ENCODE measurements at places on chromosomes 2 and 18.

DNA sequence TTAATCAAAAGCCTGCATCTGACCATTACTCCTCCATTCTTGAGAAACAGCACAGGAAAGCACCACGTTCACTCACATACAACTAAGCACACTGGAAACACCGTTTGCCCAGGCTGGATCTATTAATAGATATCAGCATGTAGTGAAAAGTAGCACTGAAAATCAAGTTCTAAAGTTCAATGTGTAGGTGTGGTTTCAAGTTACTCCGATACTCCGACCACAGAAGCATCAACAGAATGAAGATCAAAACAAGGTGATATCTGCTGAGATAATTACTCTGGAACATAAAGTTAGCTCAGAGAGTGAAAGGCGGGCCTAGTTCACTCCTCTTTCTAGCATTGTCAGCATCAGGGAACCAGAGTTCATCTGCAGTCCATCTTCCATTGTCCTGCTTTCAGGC is 1367.4 kb upstream of the ACVR2A start:
- DNase-seq, result no peak

DNA sequence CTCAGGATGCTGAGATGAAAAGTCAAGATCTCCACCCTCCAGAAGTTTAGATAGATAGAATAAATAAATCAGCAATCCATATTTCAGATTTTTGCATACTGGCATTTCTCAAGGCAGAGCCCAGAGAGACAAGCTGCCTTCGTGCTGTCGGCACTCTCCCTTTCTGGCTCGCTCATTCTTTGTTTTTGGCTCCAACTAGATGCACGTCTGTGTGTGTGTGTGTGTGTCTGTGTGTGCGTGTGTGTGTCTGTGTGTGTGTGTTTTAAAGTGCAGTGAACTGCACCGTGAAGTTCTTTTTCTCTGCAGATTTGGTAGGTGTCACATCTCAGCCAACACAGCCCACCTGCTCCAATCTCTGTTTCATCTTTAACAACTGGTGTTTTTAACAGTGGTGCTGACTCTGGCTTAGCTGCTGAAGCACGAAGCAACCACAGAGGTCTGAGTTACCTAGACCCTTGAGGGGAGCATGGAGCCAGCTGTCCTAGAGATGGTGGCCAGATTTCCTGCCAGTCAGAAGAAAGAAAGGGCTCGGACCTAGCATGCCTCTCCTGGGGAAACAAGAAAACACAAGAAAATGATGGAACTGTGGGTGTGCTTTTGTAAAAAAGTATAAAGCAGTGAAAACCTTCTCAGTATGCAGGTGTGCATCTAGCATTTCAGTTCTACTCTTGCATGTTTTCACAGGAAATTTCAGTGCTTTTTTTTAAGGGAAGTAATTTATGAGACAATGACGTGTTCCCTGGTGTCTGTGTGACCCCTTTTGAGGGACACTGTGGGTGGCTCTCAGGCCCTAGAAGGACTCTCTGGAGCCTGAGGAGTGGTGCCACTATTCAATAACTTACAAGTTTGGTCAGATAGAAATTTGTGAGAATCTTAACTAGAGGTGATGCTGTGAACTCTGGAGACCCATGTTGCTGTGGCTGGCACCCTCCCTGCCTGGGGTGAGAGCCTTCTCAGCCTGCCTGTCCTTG is 364.3 kb downstream of the RNF144A start:
- no peak for DNase-seq

- no peak for DNase-seq
Observed at GRCh38 chr2:56199492-56199891, 15.7 kb downstream of the CCDC85A start.

DNA sequence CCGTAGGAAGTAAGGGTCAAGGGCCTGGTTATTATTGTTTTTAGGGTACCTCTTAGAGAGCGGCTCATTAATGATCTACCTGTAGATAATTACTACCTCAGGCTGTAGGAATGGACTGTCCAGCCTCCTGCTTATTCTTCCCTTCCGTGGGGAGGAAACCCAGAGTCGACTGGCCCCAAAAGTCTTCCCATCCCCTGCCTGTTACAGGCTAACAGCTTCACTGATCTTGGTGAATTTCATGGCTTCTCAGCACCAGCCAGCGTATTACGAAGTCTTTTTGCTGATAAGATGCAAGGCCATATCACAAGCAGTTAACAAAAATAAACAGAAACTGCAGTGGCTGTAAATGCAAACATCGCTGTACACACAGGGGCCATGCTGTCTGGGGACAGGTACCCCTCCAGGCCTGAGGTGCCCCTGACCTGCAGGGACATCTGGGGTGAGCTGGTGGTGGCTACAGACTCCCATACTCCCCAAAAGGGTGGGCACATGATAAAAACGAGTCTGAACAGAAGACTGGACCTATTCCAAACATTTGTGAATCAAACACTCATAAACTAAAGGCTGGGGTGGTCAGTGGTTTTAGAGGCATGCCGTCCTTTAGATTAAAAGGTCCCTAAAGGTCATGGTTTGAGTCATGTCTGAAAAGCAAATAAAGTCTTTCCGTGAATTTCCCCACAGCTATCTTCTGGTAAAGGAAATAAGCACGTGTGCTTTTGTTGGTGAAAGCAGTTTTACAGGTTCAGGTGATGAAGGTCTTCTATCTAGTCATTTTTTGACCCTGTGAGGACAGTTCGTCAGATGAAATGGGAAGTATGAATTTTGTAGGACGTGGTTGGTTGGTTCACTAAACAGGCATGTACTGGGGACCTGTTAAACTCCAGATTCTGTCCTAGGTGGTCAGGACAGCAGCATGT is 36.7 kb downstream of the TTC39C start:
- DNase-seq, result no peak

- DNase-seq, result no peak
Observed at GRCh38 chr2:86498468-86499260, 57.5 kb downstream of the KDM3A start.

DNA sequence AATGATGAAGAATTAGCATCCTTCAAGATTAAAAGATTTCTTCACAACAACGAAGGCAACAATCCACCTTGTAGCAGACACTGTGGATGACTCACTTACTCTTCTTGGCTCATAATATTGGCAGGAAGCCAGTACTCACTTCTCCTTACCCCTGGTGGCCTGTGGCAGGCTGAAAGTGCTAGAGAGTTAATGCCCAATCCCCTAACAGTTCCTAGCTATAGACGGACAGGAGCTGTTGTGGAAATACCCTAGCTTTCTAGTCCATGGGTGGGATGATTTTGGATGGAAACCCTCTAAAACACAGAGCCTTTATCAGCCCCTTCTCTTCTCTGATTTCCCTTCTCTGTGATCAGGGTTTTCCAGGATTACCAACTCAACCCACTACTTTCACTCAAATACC is 128.6 kb upstream of the NYAP2 start:
- DNase-seq, result no peak

Measured in stimulated activated CD8-positive, alpha-beta memory T cell treated with anti-CD3 and anti-CD28 coated beads, Interleukin-4, amount 100 ng/mL, for 1 hour (primary cell).